Amniotic epithelial cell (primary cell): ENCODE measurements at places on chromosomes 16 and 17.

- no peak for DNase-seq
These were observed 4.7 kb upstream of the ZNF500 start for GRCh38 chr16:4771646-4772045.

DNA sequence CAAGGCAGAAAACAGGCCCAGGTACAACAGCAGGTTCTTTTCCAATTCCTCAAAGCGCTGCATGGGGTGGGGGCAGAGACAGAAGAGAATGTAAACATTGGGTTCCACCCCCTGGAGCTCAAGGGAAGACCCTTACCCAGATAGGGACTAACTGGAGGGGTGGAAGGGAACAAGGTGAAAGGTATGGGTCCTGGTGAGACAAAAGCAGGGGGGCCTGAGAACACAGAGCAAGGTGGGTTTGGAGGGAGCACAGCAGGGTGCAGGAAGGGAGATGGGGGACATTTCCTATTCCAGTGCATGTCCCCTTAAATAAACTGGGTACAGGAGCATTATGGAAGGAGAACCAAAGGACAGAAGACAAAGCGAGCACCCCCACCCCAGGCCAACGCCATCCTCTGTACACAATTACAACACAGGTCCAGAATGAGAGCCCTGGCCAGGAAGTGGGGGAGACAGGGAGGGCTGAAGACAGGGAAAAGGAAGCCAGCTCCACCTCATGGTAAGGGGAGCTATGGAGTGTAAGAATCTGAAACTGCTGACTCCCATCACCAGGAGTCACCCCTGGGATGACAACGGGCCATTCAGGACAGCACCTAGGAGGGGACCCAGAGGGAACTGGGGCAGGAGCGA lies 2.1 kb upstream of the CD2BP2 start:
- no peak for DNase-seq

- DNase-seq: no peak
These were observed 86.5 kb downstream of the RPA1 start for GRCh38 chr17:1916316-1916715.

DNA sequence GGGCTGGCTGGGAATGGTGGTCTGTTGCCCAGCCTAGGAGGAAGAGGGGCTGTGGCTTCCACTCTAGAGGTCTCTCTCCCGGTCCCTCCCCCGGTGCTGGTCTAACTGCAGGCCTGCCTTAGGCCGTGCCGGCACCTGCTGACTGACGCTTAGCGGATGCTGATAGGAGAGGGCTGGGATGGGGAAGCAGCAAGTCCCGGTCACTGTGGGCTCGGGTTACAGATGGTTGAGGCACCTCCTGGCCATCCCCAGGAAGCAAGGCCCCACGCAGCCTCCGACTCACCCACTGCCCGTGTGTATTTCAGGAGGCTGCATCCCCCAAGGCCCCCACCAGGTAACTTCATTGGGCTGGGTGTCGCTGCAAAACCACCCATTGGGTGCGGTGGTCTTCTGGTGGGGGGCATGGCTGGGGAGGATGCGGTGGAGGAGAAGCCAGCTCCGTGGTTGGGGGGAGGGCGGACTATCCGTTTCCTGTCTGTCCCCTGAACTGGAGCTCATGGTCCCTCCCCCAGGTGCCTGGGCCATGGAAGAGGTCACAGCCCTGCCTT lies 278.9 kb downstream of the SEC14L1 start:
- peak; percentile 40 for DNase-seq

DNA sequence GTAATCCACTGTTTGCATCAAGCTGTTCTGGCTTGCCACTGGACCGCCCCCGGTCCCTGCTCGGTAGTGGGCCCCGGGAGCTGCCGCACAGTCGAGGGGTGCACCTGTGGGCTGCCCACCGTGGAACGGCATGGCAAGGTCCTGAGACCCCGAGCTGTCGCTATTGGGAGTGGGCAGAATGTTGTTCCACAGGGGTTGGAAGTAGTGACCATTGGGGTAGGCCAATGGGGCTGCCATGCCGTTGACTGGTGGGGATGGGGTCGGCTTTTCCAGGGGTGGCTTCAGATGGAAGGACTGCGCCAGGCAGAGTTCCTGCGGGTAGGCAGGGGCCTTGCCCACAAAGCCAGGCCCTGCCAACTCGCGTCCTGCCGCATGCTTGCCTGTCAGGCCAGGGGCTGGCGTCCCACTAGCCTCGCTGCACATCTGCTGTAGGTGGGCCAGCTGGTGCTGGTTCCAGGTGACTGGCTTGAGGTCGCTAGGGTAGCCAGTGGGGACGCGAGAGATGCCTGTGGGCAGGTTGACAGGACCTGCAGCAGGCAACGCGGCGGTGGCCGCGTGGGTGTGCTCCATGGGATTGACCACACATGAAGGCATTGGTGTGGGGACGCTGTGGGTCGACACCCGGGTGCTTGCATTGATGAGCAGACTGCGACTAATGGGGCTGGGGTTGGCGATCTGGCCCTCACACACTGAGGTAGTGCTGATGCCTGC lies 14.8 kb downstream of the TRAF4 start:
- DNase-seq: no peak

- DNase-seq: no peak
These were observed 12.5 kb downstream of the POLR2A start for GRCh38 chr17:7496470-7497183.

- no peak for DNase-seq
These were observed 294.3 kb downstream of the TOX3 start for GRCh38 chr16:52252680-52253079.

DNA sequence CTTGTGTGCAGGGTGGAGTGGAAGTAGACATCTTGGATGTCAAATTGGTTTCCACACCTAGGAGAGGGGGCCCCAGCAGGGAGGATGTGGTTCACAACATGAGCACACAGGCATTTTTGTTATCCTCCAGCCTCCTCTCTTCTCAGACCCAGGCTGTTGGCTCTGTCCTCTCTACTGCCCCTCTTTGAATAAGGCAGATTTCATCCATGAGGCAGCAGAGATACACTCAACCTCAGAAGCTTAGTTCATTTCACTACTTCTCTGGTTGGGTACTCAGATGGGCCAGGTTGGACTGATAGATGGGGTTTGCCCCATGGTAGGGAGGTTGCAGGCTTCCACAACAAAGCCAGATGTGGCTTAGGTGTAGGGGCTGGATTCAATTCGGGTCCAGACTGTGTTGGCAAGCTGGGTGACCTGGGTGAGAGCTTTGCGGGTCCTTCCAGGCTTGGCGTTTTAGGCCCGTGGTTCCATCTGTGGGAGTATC lies 22.2 kb upstream of the NFATC3 start:
- DNase-seq: no peak
